ENCODE measurements at places on chromosomes 7 and 10. TPM values are rescaled to one million over a fixed set of nuclear protein-coding genes. Genes with fewer than 3 reads are reported as not detected.

GHRHR gene
- total RNA-seq: not detected

GUSB gene
- total RNA-seq: 29.3 TPM

RASSF4 gene
- 153 TPM for total RNA-seq

NFKB2 gene
- total RNA-seq: 26.7 TPM

AMPH gene
- 16.5 TPM for total RNA-seq

PRLHR gene
- not detected for total RNA-seq

MRPL43 gene
- 64.1 TPM for total RNA-seq

SCIN gene
- total RNA-seq: 7.0 TPM

PAOX gene
- 18.9 TPM for total RNA-seq

ADCY1 gene
- total RNA-seq: 6.9 TPM

ATRNL1 gene
- 2.0 TPM for total RNA-seq

GRM3 gene
- not detected for total RNA-seq

DNA sequence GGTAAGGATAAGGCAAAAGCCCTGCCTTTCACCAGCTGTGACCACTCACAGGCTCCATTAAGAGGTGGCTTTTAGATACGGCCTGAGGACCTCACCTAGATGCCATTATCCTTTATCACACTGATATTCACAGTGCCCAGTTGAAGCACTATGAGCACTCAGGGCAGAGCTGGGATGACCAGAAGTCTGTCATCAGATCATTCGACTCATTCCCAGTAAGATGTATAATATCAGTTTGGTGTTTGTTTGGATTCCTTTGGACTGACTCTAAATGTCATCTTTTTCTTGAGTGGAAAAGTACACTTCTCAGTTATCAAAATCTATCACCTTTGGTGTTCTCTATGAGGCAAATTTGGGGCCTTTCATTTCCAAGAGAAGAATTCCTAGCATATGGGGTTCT is 18.7 kb downstream of the CCDC136 start:
- H3K27me3 ChIP-seq: no peaks in the 10 kb centered on the region
- DNase-seq: no peak
- H3K4me3 ChIP-seq: no peak overlapping the region

- no peak overlapping the region for H3K27ac ChIP-seq
- no peaks in the 10 kb centered on the region for H3K4me1 ChIP-seq
- H3K36me3 ChIP-seq: no peaks in the 10 kb centered on the region
- H3K27me3 ChIP-seq: no peaks in the 10 kb centered on the region
- DNase-seq: no peak
These were observed 142.2 kb upstream of the SEMA3A start for GRCh38 chr7:84336766-84337165.

GRCh38 chr10:73333202-73333601 is 25.5 kb downstream of the CFAP70 start:
- H3K4me3 ChIP-seq: no peak overlapping the region
- DNase-seq: no peak
- H3K27ac ChIP-seq: no peak overlapping the region
- H3K27me3 ChIP-seq: no peaks in the 10 kb centered on the region

DNA sequence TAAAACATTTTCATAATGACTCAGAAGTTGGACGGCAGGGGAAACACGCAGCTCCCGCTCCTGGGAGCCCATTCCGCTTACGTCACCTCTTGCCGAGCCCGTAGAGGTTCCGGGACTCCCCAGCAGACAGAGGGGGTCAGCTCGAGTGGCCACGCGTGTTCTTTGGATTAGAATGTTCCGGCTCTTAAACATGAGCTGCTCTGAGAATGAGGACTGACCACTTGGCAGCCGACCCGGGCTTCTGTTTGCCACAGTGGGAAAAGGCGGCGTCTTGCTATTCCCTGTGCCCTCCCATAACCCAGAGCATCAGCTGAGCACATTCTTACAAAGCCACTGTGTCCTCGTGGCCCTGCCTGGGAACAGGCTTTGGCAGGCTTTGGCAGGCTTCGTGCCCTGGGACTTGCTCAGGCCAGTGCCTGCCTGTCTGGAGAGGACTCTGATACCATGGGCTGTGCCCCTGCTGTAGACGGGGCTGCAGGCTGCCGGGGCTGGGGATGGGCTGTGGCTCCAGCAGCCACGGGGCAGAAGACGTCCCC is 40.1 kb downstream of the PFKP start:
- H3K4me3 ChIP-seq: no peak overlapping the region
- no peaks in the 10 kb centered on the region for H3K27me3 ChIP-seq
- DNase-seq: peak; percentile 51
- no peaks in the 10 kb centered on the region for H3K4me1 ChIP-seq

DNA sequence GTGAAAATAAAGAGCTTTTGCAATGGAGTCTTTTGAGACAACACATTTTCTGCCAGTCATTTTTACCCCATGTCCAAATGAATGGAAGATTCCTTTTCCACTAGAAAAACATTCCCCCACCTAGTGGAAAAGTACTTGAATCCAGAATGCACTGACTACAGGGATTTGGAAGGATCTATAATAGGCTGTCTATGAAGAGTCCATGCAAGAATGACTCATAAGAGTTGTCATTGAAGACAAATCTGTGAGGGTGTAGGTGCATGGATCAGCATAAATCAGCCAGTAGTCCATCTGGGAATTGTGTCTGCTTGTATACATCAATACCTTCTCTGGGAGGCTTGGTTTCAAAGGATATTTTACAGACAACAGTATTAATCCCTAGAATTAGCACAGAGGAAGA is 32.5 kb upstream of the TRUB1 start:
- H3K27me3 ChIP-seq: no peaks in the 10 kb centered on the region
- DNase-seq: no peak
- H3K4me3 ChIP-seq: no peak overlapping the region
- H3K36me3 ChIP-seq: no peaks in the 10 kb centered on the region

DNA sequence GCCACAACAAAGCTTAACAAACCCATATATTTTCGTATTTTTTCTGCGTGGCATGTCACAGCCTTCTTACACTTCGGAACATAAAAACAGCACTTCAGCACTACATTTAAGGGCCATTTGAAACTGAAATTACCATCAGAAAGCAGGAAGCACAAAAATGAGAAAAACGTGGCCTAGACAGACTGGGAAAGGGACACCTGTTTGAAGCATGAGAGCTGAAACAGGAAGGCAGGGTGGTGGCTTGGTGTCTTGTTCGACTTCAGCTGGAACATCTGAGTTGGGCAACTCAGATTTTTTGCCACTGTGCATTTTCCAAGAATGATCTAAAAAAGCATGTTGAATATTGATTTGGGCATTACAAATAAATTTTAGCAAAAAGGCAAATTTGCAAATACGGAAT is 243.2 kb downstream of the ELMO1 start:
- H3K27ac ChIP-seq: no peak overlapping the region
- DNase-seq: no peak
- peaks cover 44% of the 10 kb centered on the region for H3K4me1 ChIP-seq
- H3K36me3 ChIP-seq: peaks cover 33% of the 10 kb centered on the region
- no peaks in the 10 kb centered on the region for H3K27me3 ChIP-seq
- H3K4me3 ChIP-seq: no peak overlapping the region

DNA sequence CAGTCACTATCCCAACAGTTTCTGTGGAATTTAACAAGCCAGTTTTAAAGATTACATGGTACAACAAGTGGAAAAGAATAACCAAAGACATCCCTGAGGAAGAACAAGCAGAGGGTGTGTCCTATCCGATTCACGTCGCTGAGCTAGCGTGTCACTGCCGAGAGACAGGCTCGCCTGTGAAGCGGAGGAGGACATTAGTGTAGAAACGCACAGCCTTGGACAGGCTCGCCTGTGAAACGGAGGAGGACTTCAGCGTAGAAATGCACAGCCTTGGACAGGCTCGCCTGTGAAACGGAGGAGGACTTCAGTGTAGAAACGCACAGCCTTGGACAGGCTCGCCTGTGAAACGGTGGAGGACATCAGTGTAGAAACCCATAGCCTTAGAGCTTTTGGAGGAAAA is 52.7 kb upstream of the INPP5A start:
- no peak overlapping the region for H3K27ac ChIP-seq
- H3K27me3 ChIP-seq: no peaks in the 10 kb centered on the region
- DNase-seq: no peak

- no peaks in the 10 kb centered on the region for H3K36me3 ChIP-seq
- H3K4me1 ChIP-seq: no peaks in the 10 kb centered on the region
- no peak overlapping the region for H3K4me3 ChIP-seq
- no peak for DNase-seq
These were observed 25.2 kb downstream of the GRID1 start for GRCh38 chr10:86341361-86341811.

DNA sequence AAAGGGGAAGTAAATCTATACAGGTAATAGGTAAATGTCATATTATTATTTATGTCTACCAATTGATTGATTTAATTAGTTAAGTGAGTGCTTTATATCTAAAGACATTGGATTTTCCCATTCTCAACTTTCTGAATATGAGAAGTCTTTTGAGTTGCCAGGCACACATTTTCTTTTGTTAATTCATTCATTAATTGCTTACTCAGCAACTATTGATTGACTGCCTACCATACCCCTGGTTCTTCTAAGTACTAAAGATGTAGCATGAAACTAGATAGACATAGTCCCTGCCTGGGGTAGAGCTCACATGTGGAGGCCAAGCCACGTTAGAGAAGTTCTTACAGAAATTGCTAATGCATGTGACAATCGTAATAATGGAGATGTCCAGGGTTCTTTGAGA is 253.1 kb upstream of the LYZL1 start:
- no peaks in the 10 kb centered on the region for H3K36me3 ChIP-seq
- DNase-seq: no peak
- no peak overlapping the region for H3K27ac ChIP-seq
- H3K4me3 ChIP-seq: no peak overlapping the region

DNA sequence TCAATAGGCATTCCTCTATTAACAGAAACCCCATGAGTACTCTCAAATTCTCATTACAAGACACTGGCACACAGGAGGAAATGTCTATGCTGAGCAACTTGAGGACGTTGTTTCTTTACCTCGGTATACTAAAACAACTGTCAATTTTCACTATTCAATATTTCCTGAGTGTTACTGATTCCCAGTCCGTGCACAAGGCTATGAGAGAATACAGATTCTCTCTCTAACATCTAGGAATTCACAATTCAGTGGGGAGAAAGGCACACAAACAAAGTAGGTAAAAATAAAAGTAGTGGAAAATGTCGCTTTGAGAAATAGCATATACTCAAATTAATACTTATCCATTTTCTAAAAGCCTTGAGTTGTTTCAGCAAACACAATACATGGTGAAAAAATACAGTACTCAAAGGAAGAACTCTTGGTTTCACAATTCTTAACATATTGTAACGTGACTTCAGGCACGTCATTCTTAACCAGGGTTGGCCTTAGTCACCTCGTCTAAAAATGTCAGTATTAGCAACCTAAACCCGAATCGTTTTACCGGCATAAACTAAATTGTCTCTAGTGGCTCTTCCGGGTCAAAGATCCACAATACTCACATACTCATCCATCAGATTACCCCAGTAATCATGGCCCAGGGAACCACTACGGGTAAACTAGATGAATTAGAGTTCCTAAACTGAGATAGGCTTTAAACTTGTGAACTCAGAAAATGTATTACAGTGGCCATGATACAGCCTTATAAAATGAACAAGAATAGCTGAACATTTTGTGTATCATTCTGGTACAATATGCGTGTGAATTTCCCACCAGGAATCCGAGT is 1.5 kb downstream of the IPMK start:
- no peaks in the 10 kb centered on the region for H3K36me3 ChIP-seq
- no peaks in the 10 kb centered on the region for H3K4me1 ChIP-seq
- H3K27me3 ChIP-seq: no peaks in the 10 kb centered on the region
- DNase-seq: no peak
- peak overlapping the region; percentile 67 for H3K4me3 ChIP-seq

DNA sequence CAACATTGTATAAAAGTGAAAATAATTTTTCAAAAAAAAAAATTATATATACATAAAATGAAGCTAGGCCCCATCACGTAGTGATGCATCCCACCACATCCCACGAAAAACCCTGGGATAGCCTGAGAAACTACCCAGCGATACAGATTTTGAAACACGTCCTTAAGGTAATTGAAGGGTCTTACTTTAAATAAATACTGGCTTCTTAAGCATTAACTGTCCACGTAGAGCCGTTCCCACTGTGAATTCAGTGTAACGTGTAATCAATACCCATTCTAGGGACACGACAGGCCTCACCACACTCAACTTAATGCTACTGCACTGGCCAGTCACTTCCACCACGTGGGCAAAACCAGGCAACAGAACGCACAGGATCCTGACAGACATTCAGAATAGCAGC is 4.0 kb downstream of the ANKRD61 start:
- no peak overlapping the region for H3K27ac ChIP-seq
- no peaks in the 10 kb centered on the region for H3K36me3 ChIP-seq
- H3K4me3 ChIP-seq: no peak overlapping the region
- no peaks in the 10 kb centered on the region for H3K4me1 ChIP-seq
- H3K27me3 ChIP-seq: no peaks in the 10 kb centered on the region

DNA sequence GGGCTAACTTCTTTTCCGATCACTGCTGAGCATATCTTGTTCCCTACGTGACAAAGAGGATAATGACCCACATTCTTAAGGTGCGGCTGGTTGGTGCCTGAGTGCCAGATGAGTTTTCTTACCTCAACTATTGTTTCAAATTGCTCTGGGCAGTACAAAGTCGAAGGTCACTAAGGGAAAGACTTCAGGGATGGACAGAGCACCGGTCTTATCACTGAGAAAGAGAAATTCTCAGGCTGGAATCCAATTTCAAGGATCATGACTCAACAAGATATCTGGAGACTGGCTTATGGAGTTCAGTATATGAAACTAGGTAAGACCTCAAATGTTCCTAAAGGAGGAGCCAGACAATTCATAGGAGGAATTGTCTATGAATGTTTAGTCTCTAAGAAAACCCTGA is 780.3 kb downstream of the SUGCT start:
- no peaks in the 10 kb centered on the region for H3K4me1 ChIP-seq
- DNase-seq: no peak
- H3K27me3 ChIP-seq: no peaks in the 10 kb centered on the region
- no peak overlapping the region for H3K27ac ChIP-seq

DNA sequence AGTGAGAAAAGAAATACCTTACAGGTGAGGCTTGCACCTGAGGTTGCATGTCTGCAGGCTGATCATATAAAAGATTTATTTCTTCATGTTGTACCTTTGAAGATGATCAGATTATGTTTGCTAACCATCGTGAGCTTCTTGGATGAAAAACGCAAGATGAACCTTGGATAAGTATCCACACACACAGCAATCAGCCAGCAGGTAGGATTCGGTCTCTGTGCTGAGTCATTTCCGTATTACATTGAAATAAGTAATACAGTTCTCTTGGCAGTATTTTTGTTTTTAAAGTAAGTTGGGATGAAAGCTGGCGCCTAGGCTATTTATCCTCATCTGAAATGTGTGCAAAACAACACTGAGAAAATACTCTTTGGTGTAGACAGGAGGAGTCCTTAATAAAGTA is 109.0 kb upstream of the PRKCQ start:
- no peaks in the 10 kb centered on the region for H3K27me3 ChIP-seq
- no peaks in the 10 kb centered on the region for H3K4me1 ChIP-seq
- H3K4me3 ChIP-seq: no peak overlapping the region
- no peak for DNase-seq
- no peak overlapping the region for H3K27ac ChIP-seq
